DND-41 (cell line): ENCODE measurements at places on chromosomes 7 and 10.

- no peak for DNase-seq
Observed at GRCh38 chr10:120953897-120954296, 102.7 kb downstream of the WDR11 start.

DNA sequence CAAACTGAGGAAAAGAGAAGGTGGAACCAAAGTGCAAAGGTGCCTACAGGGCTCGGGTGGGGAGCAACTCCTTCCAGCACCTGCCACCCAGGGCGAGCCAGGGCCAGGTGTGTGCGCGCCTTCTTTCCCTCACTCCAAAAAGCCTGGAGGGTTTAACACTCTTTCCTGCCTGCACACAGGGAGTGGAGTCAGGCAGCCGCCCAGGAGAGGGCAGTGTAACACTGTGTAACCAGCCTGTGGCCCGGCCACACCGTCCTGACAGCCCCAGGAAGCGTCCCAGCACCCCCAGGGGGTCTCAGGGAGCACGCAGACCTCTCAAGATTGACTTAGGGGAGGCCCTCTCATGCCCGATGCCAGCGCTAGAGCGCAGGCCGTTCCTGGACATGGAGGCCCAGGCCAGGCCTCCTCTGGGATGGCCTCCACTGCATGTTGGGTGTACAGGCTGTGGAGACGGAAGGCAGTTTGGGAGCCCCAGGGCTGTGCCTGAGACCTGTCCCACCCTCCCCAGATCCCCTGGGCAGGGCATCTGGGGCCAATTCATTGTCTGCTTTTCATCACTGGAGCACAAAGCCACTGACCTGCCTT is 13.4 kb downstream of the BRI3 start:
- peak; percentile 30 for DNase-seq

GRCh38 chr10:104750291-104750690 is 109.2 kb downstream of the SORCS3 start:
- no peak for DNase-seq

- DNase-seq: peak; percentile 6
Observed at GRCh38 chr7:20647908-20648776, 32.7 kb downstream of the ABCB5 start.

DNA sequence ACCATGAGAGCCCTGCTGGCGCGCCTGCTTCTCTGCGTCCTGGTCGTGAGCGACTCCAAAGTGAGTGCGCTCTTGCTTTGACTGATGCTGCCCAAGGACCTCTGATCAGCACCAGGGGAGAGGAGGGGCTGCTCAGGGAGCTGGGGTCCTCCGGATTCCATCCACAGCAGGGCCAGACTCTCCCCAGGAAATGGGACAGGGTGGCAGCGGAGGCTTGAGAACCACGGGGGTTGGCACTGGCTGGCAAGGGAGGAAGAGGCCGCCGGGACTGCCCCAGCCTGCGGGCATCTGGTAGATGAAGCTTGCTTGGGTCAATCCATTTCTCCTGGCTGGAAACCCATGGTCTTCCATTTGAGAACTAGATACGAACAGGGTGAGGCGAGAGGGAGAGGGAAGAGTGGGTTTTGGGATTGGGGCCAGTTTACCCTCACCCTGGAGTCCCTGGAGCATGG is 647 bp downstream of the PLAU start:
- no peak for DNase-seq

DNA sequence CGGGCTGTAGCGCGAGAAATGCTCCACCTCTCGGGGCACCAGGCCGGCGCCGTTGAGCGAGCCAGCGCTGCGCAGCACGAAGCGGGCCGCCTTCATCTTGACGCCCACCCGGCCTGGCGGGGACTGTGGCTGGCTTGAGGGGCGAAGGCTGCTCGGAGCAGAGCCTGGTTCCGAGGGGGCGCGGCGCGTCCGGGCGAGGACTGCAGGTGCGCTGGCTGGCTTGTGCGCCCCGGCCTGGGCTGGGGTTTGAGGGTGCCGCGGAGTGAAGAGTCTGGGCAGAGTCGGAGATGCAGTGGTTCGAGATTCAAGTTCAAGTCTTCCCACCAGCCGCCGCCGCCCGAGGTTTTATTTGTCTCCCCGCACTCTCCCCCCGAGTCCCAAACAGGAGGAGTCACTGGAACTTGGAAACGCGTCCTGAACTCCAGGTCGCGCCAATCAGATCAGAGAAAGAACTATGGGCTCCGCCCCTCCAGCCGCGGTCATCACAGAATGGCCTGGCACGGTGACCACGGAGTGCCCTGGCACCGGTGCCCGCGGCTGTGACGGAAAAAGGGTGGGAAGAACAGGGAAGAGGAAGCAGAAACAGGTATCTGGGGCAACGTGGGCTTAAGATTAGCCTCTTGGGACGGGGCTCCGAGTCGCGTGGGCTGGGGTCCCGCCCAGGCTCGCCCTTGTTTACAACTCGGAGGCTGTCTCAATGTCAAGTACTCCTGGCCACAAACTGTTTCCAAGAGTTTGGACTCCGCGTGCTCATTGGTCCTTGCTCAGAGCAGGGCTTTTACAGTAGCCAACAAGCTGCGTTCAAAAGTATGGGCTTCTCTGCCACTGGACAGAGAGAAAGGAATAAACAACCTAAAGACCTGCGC is at the start of gene PDK4:
PDK4 (minus strand) TSS at position 319 of the 866 bp plus-strand sequence; CDS start at position 96, 223 bp downstream.
- DNase-seq: no peak

- DNase-seq: no peak
Observed at GRCh38 chr7:116339564-116339963, 129.2 kb downstream of the TES start.

GRCh38 chr10:19922236-19922963 is 106.2 kb downstream of the PLXDC2 start:
- no peak for DNase-seq

- no peak for DNase-seq
Observed at GRCh38 chr10:77501846-77502261, 135.8 kb downstream of the KCNMA1 start.

- no peak for DNase-seq
Observed at GRCh38 chr10:4980793-4981192, 17.6 kb downstream of the AKR1C1 start.

DNA sequence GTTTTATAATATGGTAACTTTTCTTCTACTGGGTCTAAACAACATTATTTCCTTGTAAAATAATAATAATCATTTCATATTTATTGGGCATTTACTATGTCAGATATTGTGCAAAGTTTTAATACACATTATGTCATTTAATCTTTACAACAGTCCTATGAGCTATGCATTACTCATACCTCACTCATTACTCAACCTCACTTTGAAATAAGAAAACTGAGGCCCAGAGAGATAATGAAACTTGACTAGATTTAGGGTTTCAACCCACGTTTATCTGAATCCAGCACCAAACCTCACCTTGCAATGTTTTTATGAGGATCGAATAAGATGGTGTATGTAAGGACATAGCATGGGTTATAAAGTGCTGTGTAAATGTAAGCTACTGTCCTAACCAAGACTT is 153.2 kb upstream of the SLC13A1 start:
- DNase-seq: no peak

- no peak for DNase-seq
Observed at GRCh38 chr7:158588878-158589442, 1.3 kb upstream of the PTPRN2 start.

DNA sequence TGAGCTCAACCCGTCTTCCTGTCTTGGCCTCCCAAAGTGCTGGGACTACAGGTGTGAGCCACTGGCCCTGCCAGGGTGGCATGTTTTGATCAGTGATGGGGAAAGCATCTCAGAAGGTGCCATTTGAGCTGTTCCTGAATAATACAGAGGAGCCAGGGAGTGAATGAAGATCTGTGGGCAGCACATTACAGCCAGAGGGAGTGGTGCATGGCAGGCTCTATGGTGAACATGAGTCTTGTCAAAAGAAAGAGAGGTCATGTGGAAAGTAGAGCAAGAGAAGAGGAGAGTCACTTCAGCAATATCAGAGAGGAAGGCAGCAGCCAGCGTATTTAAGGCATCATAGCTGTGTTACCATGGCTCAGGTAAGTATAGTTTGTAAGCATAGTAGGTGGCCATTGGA is 275.7 kb upstream of the LRGUK start:
- DNase-seq: no peak

DNA sequence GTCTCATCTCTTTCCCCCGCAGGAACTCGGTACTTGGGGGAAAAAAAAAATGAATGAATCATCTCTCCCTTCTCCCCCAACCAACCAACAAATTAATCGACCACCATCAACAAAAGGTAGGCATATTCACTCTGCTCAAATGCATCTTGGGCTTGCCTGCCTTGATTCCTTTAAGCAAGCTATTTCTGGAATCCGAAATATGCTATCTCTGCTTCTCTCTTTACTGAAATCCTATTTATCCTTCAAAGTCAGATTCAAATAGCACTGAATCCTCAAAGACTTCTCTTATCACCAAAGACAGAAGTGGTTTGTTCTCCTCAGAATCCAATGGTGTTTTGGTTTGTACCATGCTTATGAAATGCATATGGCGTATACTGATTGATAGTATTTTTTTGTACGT is 49.6 kb upstream of the TPK1 start:
- no peak for DNase-seq

GRCh38 chr10:7243873-7244272 is 167.0 kb downstream of the SFMBT2 start:
- DNase-seq: no peak

DNA sequence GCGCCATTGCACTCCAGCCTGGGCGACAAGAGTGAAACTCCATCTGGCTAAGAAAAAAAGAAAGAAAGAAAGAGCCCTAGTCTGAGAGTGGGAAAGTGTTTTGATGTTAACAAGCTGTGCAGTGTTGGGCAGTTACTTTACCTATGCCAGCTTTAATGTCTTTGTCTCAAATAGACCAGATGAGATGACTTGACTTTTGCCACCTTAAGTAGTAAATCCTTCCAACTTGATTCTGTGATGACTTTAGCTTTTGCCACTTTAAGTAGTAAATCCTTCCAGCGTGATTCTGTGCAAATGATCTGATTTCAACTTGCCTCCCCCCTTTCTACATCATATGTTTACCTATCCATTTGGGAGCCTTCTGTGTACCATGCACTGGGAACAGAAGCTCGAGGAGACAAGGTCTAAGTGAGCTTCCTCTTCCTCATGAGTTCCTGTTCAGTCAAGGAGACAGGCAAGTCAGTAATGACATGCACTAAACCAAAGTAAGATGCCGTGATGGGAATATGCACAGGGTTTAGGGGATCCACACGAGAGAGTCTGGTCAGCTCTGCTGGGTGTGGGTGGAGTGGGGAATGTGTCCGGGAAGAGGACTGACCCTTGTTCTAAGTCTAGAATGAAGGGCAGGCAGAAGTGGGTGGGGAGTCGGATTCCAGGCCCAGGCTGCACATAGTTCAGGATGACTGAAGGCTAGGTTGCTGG is 17.2 kb downstream of the INPP5F start:
- no peak for DNase-seq
